ENCODE measurements at places on chromosomes 16 and 17.

DNA sequence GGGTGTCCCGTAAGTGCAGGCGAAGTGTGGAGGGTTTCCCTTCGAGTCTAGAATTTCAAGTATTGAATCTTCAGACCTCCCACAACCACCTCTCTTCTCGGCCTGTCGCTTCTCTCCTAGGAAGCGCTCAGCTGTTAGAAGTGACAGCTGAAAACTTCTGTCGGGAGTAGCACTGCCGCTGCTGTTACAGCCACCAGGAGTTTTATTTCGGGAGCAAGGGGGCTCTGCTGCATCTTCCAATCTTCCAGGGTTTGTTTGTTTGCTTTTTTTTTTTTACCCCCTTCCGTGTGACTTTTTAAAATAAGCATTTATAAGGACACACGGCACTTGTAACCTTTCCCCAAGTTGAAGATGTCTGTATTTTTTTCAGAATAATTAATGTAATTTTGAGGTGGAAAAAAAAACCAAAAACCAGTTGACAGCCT is 767 bp downstream of the RPS6KB1 start:
- no peak for DNase-seq

GRCh38 chr16:84724606-84725309 is 25.0 kb downstream of the USP10 start:
- no peak for DNase-seq

GRCh38 chr17:60327134-60327900 is 64.6 kb downstream of the USP32 start:
- no peak for DNase-seq

DNA sequence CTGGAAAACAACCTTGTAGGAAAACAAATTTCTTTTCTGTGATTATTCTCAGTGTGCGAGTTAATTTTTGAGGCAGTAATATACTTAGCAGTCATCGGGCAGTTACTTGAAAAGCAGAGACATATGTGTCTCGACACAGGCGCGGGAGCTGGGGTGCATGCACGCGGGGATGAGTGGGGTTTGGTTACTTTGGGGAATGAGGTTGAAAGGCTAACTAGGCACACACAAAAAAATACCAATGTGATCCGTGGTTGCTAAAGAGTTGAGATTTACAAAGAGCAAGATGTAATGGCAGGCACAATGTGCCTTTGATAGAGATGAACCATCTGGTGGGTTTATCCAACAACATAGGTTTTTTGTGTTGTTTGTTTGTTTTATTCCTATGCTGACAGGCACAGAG is 703.8 kb upstream of the EEF2KMT start:
- no peak for DNase-seq

DNA sequence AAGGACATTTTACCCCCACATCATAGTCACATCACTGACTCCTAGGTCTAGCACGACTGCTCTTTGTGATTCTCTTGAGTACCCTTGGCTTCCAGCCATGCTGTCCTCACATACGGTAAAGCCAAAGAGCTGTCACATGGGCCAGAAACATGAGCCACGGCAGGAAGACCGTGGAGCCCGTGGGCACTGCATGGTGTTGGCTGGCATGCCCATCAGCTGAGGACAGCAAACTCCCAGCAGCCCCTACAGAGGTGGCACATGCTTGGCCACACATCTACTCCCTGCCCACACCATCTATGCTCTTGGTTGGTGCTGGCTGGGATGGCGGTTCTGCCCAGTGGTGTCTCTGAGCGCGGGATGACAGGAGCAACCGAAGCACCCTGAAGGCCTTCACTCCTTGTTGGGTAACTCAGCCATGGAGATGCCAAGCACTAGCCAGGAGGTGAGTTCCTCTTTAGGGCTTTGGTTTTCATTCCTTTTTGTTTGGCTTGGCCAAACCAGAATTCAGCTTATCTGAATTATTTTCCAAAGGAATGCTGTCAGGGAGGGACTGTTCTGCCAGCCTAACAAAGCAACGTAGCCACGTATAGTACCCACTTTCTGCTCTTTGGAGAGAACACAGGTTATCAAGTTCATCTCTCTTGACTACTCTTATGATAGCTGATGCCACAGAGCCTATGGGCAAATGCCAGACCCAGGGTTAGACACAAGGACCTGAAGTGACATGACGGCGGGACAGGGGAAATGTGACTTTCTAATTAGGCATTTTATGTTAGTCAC is 10.0 kb downstream of the TNFAIP1 start:
- no peak for DNase-seq

DNA sequence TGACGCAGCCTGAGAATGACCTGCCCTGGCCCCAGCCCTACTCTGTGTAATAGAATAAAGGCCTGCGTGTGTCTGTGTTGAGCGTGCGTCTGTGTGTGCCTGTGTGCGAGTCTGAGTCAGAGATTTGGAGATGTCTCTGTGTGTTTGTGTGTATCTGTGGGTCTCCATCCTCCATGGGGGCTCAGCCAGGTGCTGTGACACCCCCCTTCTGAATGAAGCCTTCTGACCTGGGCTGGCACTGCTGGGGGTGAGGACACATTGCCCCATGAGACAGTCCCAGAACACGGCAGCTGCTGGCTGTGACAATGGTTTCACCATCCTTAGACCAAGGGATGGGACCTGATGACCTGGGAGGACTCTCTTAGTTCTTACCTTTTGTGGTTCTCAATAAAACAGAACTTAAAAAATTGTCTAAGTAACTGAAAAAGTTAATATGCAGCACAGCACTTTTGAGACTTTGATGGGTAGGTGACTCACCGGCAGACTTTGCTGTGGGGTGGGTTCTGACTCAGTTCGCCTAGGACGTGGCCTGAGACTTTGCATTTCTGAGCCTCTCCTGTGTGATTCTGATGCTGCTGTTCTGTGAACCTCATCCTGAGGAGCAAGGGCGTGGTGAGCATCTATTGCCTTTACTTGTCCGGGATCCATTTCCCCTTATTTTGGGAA is 5.7 kb downstream of the LAT start:
- DNase-seq: no peak

- no peak for DNase-seq
Observed at GRCh38 chr16:57616241-57616640, 12.2 kb upstream of the ADGRG1 start.

DNA sequence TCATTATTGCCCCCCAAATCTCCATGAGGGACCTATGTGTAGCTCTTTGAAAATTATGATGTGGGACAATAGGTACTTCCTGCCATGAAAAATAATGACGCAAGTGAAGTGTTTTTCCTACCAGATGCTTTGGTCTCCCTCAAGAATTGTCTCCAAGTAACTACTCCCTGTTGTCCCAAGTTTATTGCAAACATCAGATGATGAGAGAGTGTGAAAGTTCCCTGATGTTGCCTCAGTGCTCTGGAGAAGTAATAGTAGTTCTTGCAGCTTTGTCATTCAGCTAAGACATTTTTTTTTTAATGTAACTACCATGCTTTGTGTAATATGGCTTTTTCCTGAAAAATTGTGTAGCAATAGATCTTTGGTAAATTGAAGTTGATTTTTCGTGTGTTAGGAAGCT is 20.1 kb downstream of the LPCAT2 start:
- DNase-seq: no peak

DNA sequence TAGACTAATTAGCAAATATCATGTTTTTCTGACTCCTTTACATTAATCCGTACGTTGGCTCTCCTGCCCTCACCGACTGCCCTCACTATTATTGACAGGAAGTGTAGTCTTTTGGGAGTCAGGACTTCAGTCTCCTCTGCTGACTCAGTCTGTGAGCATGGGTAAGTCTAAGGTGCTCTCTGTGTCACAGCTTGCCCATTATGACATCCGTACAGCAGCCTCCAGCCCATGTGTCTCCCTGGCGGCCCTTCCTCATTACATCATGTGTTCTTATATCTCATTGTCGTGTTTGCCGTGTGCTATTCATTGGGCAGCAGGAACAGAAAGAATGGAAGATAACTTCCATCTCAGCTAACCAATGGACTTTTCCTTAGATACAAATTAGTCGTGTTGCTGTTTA is 77.5 kb downstream of the MRTFB start:
- DNase-seq: no peak

DNA sequence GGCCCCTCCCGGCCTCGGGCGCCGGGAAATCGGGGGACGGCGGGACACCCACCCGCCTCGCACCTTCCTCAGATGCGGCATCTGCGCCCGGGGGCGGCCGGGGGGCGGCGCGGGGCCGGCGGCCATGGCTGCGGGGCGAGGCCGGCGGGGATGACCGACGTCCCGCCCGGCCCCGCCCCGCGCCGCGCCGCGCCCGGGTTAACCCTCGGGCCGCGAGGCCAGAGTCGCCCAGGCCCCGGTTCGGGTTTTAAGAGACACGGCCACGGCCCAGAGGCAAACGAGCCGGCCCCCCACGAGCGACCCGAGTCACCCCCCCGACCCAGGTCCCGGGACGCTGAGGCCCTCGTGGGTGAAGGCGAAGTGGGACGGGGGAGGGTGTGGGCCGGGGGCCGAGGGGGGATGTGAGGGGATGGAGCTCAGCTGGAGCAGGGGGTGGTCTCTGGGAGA is at the start of gene RGS11:
Gene RGS11, minus strand, starts transcription at position 159 of the 447 bp plus-strand sequence. Its CDS starts 33 bp downstream, at position 126.
- no peak for DNase-seq

DNA sequence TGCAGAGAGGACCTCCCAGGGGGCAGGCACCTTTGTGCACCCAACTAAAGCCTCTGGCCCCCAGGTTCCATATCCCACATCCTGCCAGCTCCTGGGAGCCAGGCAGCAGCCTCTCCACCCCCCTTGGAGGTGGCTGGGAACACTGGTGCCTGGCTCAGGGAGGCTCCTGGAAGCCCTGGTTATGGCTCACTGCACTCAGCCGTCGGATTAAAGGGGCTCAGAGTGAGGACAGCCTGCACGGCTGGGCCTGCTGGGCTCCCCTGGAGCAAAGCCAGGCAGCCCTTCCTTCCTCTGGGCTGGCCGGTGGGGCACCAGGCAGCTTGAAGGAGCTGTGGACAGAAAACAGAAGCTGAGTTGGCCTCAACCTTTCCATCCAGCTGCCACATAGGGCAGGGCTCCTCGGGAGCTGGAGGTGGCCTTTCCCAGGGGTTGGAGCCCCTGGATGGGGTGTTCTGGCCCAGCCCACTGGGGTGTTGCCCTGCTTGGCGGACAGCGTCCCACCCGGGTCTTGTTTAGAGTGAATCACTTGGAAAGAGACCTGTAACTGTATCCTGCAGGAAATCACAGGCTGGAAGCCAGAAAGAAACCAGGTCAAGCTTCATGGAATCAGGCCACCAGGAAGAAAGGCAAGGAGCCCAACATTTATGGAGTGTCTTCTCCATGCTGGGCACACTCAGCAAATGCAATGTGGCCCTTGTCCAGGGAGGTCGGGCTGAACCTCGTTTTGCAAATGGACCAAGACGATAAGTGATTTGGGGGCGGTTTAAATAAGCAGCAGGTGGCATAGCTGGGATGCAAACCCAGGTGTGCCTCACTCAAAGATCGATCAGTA is 253.3 kb downstream of the SOX9 start:
- no peak for DNase-seq

- peak; percentile 5 for DNase-seq
Observed at GRCh38 chr17:73720187-73720834, 76.1 kb upstream of the SDK2 start.

DNA sequence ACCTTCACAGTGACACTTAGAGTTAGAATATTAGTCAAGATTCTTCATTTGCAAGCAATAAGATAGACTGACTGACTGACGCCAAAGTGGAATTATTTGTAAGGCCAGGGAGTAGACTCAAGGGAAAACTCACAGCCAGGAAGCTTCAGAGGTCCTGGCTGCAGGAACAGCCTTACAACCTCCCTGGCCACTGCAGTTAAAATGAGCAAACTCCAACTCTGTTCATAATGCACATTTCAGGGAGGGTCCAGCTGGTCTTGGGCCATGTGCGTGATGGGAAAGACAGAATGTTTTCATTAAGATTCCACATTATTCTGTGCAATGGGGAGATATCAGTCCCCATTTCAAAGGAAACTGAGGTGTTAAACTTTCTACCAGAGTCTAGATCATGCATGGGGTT is 9.9 kb downstream of the CAPNS2 start:
- DNase-seq: no peak

GRCh38 chr17:55909776-55910175 is 158.9 kb downstream of the PCTP start:
- DNase-seq: no peak

Measured in stimulated activated CD4-positive, alpha-beta T cell treated with anti-CD3 and anti-CD28 coated beads, Interleukin-15, amount 100 ng/mL, for 1 hour (primary cell).